Anterior cingulate cortex (tissue), 58 donors: ENCODE measurements at places on chromosomes 16 and 17.

- no peak for DNase-seq
Measured at GRCh38 chr16:49473773-49474172, 100.2 kb downstream of the C16orf78 start.

DNA sequence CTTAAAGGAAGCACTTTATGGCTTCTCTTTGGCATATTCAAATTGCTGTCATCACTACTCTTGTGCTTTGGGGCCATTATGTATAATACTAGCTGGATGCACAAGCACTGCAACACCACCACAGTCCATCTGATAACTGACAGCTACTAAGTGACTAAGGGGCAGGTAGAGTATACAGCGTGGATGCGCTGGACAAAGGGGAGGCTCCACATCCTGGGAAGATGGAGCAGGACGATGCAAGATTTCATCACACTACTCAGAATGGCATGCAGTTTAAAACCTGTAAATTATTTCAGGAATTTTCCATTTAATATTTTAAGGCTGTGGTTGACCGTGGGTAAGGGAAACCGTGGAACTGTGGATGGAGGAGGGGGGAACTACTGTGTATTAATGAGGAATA, 25.0 kb downstream of the MPRIP start:
- no peak for DNase-seq

DNA sequence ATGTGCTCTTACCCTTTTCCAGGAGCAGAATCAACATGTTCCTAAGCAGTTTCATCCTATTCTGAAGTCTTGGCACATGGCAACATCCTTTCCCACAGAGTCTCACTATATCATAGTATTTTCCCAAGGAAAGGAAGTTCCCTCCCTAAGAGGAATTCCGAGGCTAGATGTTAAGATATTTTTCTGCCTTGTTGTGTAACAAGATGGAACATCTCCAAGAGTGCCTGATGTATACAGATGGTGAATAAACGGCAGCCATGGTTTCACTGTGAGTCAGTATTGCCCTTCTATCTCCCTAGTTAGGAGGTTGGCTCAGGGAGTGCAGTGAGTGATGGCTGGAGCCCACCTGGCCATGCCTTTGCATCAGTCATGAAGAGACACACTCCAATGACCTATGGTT, 48.2 kb downstream of the SPACA3 start:
- no peak for DNase-seq

DNA sequence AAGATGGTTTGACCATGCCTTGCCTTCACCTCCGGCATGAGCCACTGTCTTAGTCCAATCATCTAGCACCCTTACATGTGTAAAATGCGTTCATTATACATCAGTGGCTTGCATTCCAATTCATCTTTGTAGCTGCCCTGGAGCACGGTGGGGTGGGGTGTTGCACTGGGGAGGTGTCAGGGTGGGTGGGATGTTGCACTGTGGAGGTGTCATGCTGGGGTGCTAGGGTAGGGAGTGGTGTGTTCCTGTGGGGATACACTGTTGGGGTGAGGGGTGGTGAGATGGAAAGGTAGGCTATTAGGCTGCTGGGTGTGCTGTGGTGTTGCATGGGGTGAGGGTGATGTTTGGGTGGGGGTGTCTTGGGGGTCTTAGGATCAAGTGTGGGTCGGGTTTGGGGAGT, 47.0 kb downstream of the NLRC5 start:
- no peak for DNase-seq

DNA sequence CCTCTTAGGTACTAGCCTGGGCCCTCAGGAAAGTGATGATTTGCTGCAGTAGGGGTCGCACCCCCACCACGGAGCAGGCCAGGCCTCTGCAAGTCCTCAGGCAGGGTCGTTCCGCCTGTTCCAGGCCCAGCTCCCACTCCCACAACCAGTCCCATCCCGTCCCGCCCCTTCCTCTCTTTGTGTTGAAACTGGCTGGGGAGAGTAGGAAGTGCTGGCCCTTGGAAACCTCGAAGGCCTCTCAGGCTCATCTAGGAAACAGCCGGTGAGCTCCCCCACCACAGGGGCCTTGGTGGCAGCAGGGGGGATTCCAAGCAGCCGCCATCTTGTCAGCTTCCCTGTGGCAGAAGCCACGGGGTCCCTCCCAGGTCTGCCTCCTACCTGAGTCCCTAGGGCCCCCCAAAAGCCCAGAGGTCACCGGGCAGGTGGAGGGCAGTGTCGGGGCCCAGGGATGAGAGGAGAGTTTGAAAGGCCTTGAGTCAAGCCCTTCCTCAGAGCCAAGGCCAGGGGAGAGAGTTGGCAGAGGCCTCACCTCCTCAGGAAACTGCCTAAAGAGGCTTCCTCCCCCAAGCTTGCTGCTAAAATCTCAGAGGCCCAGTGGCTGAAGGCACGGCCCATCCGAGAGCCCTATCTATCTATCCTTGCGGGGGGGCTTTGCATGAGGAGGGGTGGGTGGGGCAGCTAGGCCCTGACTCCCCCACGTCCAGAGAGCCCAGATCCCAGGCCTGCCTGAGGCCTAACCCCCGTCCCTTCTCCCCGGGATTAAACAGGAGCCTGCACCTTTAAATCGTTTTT, 22.2 kb downstream of the MMP15 start:
- DNase-seq = no peak
